ENCODE measurements at places on chromosomes 7 and 10. TPM values are rescaled to one million over a fixed set of nuclear protein-coding genes. Genes with fewer than 3 reads are reported as not detected.
A peak's percentile ranks its signal among the peaks of the same experiment; 100 is the strongest.

DNA sequence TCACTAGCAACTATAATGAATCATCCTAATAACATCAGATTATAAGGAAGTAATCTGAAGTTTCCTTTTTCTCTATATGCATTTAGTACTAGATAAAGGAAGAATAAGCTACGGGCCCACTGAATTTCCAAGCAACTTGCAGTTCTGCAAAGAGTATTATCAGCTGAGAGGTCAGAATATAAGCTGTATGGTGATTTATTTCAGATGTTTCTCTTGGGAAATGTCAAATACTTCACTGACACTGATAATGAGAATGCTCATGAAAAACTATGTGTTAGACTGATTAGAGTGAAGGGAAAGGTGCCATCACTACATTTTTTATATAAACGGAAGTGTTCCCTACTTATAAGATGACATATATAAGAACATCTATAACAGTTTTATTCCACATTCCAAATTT lies 251.2 kb upstream of the HGF start:
- no peak for DNase-seq

DNA sequence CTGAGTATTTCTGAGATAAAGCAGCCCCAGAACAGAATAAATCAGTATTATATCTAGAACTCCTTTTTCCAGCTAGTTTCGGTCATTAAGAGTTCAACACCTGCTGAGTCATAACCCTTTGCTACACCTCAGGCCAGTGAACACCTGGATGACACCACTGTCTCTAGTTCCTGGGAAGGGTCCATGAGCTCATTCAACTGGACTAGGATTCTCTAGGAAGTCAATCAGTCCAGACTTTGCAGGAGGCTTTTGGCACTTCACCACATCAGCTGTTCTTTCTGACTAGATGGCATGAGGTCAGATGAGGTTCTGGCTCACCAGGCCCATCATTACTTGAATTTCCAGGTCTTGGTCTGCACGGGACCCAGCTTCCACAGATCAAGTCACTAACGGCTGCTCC lies 11.7 kb downstream of the SLC39A12 start:
- DNase-seq, result no peak

- peak; percentile 91 for DNase-seq
These were observed 15.5 kb downstream of the STX1A start for GRCh38 chr7:73703757-73704639.

DNA sequence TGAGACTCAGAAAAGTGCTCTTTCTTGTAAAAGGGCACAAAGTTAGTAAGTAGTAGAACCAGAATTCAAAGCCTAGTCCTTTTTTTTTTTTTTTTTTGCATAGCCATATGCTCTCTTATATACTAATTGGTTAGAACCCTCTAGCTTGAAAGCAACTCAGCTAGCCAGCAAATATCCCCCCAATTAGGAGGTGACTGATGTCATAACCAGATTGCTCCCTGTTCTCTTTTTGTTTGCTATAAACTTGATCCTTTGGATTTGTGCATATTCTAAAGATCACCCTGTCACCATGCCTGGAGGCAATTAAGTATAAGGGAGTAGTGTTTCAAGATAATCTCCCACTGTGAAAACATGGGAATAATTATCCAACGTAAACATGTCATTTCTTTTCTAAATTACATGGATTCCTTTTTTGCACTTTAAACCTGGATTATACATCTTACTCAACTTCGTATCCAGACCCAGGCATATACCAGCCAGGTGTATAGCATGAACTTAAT lies 963.4 kb downstream of the CNTNAP2 start:
- no peak for DNase-seq

- DNase-seq, result no peak
These were observed 9.4 kb upstream of the HERC4 start for GRCh38 chr10:68084469-68084868.

The ARL5B gene
- total RNA-seq, result 82.0 TPM

The ZFAND2A gene
- total RNA-seq, result 14.4 TPM

DNA sequence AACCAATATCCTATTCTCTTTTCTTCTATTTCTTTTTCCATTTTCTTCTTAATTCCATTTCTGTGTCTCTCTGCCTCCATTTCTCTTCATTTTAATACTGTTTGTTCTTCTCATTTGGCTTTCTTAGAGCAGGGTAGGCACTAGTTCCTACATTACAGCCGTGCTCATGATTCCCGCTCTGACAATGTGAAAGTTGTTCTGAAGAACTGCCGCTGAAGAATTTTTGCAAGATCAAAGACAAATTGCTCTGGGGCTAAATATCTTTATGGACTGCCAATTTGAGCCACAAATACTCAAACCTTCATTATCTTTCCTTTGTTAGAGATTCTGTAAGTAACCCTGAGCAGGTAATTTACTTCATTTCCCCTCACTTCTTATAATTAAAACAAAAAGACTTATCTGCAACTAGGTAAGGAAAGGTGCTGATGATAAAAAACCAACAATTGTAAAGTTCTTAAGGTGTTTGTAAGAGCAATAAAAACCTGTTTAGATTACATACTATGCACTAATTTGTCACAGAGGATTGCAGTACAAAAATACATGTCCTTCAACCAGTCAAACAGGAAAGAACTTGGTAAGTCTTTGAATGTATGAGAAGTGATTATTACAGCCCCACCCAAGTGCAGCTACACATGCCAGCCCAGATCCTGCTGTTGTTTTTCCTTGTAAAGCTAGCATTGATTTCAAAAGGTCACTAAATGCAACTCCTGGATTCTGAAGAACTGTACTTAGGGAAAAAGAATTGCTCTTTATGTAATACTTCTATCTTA lies 127.5 kb downstream of the COL28A1 start:
- no peak for DNase-seq

The PON1 gene
- 1.5 TPM for total RNA-seq

DNA sequence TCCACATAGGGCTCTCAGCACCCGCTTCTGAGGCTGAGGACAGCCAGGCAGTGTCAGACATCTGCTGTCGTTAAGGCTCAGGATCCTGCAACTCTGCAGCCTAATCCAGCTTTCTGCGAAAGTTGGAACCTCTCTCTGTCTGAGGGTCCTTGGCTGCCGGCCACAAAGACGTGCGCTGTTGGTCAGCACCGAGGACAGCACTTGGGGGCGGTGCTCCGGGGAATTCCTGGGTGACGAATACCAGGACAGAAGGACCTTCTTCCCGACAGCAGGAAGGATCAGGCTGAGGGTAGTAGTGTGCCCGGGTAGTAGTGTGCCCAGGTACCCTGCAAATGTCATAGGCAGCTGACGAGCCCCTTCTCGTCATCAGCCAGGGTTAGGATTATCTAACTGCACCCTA lies 16.0 kb upstream of the RASGEF1A start:
- DNase-seq, result peak; percentile 85

GRCh38 chr10:120555842-120556532 lies 99.0 kb downstream of the PLPP4 start:
- DNase-seq, result peak; percentile 18

The PRLHR gene
- not detected for total RNA-seq

DNA sequence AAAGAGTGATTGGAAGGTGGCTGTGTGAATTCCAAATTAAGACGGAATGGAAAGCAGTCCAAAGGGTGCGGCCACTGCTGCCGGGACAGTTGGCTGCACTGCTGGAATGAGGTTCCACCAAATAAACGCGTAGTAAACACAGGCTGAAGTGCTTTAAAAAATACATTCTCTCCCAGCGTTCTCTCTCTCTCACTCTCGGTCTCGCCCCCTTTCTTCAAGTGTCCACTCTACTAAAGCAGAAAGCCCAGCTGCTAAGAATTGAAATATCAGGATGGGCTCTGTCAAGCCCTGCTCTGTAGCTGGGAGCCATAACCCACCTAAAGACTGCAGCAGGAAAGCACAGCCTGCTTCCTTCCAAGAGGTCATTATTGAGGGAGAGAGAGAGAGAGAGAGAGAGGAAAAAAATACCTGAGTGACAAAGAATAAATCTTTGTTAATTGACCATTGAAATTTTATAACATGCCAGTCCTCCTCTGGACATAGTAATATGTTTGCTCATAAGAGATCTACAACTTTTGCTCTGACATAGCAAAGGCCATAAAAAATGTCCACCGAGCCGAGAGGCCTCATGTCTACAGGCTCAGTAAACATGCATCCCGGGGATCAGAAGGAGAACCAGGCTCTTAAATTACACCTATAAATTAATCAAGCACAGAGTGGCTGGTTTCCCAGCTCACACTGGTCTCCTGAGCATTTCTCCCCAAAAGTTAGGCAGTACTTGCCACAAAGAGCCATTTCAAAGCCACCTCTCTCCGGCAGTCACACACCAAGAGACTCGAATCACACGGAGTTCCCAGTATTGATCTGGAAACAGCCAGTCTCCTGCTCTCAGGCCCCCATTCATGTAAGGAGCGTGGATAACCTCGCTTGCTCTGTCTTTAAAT lies 72.8 kb downstream of the FGFR2 start:
- no peak for DNase-seq

- no peak for DNase-seq
These were observed 147.2 kb downstream of the NSUN6 start for GRCh38 chr10:18504161-18504560.

DNA sequence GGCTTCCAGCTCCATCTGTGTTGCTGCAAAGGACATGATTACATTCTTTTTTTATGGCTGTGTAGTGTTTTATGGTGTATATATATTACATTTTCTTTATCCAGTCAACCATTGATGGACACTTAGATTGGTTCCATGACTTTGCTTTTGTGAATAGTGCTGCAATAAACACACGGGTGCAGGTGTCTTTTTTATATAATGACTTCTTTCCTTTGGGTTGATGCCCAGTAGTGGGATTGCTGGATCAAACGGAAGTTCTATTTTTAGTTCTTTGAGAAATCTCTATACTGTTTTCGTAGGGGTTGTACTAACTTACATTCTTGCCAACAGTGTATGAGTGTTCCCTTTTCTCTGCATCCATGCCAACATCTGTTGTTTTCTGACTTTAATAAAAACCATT lies 189.7 kb downstream of the ACTR3B start:
- DNase-seq, result no peak

The C10orf143 gene
- 0.62 TPM for total RNA-seq

- DNase-seq, result no peak
These were observed 5.1 kb downstream of the SH2D4B start for GRCh38 chr10:80542652-80543318.

The ZNF117 gene
- total RNA-seq, result 20.0 TPM

DNA sequence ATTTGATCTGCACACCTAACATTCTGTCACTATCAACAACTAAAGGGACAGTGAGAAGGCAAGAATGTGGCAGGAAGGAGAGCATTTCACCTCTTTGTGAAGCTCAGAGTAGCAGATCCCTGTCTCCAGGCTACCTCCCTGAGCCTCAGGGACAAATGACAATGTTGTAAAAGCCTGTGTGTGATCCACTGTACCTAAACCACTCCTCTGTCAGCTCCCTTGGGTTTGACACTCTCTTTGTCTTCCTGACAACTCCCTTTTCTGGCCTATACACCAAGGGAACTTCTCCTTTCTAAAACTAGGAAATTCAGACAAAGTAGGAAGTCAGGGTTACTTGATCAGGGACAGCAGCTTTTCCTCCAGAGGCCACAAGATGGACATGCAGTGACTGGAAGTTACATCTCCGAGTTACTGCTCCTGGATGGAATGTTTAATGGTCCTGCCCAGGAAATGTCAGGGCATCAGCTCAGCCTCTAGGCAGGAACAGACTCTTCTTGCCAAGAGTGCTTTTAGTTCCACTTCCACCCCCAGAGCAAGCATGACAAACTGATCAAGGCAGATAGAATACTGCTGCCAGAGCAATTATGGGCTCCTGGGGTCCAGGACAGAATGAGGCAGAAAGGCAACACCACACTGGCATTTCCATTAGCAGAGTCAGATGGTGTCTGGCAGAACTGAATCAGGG lies 1014.5 kb upstream of the LRRTM3 start:
- no peak for DNase-seq

- no peak for DNase-seq
These were observed 36.5 kb upstream of the JAZF1 start for GRCh38 chr7:28217143-28217542.

DNA sequence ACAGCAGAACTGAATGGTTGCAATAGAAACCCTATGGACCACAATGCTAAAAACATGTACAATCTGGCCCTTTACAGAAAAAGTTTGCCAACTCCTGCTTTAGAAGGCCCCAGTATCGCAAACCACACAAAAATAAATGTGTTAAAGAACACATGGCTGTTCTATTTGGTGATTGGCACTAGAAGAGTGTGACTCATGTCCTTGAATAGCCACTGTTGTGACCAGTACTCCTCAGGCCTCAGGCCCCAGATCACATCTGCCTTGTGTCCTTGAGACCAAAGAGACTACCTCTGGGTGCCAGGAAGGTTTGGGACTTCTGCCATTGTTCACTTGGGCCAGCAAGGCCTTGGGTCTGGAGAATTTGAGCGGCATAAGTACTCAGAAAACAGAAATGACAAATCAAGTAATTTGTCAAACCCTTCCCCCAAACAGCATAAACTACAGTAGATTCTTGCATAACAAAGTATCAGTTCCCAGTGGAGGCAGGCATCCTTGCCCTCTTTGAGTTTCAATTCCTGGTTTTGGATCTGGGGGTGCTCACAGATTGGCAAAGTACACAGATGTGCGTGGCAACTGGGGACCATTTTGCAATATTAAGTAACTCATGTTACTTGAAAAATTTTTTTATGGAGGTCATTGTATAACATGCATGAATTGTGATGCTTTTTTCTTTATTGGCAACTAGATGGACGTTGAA lies 50.2 kb downstream of the MTURN start:
- no peak for DNase-seq

GRCh38 chr10:11170574-11170973 lies 152.9 kb downstream of the CELF2 start:
- DNase-seq, result no peak

DNA sequence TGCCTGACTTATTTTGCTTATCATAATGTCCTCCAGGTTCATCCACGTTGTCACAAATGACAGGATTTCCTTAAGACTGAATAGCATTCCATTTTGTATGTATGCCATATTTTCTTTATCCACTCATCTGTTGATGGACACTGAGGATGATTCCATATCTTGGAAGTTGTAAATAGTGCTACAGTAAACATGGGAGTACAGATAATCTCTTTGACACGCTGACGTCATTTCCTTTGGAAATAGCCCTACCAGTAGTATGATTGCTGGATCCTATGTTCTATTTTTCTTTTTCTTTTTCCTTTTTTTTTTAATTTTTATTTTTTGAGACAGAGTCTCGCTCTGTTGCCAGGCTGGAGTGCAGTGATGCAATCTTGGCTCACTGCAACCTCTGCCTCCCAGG lies 167.6 kb downstream of the CTTNBP2 start:
- DNase-seq, result no peak

The THSD7A gene
- total RNA-seq, result 1.7 TPM

The NUTM2E gene
- 0.12 TPM for total RNA-seq

The SPDYE5 gene
- not detected for total RNA-seq
